Stimulated activated CD4-positive, alpha-beta T cell treated with anti-CD3 and anti-CD28 coated beads, Interleukin-2, amount 100 ng/mL, for 4 hours (primary cell): ENCODE measurements at places on chromosomes 12 and 14.

DNA sequence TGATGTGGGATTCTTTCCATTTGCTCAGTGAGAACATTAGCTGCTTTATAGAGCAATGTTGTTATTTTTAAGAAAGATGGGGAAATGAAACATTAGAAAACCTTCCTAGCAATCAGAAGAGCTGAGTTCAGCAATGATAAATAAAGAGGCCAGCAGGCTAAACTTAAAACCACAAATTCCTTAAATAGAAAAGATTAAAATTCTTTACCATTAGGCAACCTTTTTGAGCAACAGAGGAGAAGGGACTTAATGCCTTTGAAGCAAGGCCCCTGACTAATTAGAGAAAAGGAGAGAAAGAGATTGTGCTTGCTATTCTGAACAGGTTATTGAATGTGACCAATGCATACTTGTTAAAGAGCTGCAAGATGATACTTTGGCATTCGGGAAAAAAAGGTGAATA lies 160.8 kb upstream of the LMO3 start:
- DNase-seq, result no peak

- DNase-seq, result no peak
These were observed 365 bp downstream of the ING4 start for GRCh38 chr12:6662602-6662905.

DNA sequence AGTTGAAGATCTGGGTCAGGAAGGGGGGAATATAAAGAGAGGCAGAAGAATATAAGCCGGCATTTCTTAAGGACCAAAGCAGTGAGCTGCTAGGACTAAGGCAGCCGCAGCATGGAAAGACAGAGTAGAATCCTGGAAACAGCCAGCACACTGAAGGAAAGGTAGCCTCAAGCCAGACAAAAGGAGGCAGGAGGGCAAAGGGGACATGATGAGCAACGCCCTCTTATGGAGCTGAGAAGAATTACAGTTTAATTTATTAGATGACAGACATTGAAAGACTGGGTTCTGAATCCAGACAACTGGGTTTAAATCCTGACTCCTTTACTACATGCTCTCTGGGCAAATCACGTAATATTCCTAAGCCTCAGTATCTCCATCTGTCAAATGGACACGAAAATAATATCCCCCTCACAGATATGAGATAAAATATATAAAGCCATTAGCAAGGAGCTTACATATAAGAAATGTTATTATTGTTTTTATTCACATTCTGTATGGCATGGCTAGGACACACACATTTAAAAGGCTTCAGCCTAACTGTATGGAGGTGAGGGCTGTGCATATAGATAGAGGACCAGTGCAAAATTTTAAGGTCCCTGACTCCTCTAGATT lies 8.1 kb upstream of the PCED1B start:
- no peak for DNase-seq

DNA sequence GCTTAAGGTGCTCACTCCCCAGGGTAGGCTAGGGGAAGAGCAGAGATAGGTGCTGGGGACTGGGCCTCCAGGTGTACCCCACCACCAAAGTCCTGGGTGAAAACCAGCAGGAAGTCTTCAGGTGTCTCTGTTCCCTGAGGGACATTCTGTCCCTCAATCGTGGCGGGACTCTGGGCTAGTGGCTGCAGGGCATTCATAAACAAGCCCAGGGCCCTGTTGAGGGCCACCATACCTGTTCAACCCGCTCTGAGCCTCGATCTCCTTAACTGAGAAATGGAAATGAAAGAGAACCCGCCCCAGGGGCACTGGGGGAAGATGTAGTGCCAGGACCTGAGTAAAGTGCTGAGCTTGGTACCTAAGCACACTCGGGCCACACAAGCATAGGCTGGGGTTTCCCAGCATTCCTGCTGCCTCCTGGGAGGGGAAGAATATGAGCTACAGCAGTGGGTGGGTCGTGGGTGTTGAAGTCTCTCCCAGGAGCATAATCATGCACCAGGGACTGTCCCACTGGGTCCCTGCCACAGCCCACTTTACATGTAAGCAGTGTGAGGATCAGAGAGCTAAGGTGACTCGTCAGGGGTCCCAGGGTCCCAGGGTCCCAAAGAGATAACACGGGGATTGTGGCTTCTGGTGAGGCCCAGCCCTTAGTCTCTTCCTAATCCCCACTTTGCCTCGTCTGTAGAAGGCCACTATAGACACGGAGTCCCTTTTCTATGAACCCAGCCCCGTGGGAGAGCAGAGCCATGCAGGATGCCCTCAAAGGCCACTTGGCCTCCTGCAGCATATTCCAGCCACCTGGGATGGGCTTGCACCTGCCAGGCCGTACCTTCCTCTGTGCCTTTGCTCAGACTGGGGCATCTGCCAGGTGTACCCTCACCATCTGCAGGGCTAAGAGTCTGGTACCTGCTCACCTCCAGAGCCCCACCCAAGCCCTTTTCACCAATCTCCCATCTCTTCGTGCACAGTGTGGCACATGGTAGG lies 14.4 kb downstream of the FAM222A start:
- no peak for DNase-seq

DNA sequence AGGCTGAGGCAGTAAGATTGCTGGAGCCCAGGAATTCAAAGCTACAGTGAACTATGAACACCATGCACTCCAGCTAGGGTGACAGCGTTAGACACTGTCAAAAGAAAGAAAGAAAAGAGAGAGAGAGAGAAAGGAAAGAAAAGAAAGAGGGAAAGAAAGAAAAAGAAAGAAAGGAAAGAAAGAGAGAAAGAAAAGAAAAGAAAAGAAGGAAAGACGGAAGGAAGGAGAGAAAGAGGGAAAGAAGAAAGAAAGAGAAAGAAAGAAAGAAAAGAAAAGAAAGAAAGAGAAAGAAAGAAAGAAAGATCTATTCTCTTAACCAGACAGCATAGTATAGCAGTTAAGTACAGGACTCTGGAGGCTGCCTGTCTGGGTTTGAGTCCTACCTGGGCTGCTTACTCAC lies 21.9 kb upstream of the DENND5B start:
- no peak for DNase-seq
